Activated CD4-positive, alpha-beta T cell treated with anti-CD3 and anti-CD28 coated beads, Interleukin-2, amount 50 U/mL, for 24 hours (primary cell): ENCODE measurements at places on chromosomes 7 and 10.

GRCh38 chr7:25731068-25731845, 420.7 kb upstream of the NFE2L3 start:
- DNase-seq = no peak

- DNase-seq = no peak
These were observed 41.2 kb upstream of the PLPP4 start for GRCh38 chr10:120415709-120416330.

DNA sequence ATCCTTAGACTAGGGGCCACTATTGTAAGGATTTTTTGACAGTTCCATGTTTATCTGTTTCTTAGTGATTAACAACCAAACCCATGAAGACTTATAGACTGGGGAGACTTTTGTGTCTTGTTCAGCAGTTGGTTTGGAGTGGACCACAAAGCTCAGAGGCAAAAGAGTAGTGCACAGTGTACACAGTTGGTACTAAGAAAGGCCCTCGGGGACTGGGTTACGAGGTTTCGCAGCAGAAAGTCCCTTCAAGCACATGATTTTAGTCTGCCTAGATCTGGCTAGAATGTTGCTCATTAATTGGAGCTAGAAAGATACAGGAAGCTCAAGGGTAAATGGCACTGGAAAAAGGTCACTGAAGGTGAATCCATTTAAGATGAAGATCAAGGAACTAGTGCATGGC, 35.4 kb downstream of the CDK14 start:
- no peak for DNase-seq

- no peak for DNase-seq
These were observed 982.4 kb upstream of the LRRTM3 start for GRCh38 chr10:65943451-65943850.

DNA sequence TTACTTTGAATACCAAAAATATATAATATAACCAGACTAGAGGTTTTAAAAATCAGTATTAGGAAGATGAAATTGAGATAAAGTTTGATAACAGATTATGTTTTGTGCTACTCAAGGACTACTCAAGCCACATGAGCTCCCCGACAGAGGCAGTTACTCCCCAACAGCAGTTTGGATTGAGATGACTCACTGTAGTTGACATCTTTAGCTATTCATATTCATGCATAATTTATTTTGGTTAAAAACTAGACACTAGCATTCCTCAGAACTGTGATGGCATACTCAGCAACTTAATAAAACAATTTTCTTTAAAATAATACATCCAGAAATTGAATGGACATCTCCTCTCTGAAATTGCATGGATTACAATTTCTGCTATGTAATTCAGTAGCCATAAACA, 19.6 kb downstream of the PCLO start:
- no peak for DNase-seq

DNA sequence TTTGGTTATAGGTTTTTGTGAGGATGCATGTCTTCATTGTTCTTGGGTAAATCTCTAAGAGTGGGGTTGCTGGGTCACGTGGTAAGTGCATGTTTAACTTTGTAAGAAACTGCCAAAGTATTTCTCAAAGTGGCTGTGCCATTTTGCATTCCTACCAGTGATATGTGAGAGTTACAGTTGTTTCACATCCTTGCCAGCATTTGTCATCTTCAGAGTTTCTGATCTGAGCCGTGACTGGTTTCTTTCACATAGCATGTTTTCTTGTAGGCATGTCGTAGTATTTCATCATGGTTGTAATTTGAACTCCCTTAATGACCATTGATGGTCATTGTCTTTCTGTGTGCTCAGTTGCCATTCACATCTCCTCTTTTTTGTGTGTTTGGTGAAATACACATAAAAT, 286.0 kb downstream of the RNLS start:
- DNase-seq = no peak

DNA sequence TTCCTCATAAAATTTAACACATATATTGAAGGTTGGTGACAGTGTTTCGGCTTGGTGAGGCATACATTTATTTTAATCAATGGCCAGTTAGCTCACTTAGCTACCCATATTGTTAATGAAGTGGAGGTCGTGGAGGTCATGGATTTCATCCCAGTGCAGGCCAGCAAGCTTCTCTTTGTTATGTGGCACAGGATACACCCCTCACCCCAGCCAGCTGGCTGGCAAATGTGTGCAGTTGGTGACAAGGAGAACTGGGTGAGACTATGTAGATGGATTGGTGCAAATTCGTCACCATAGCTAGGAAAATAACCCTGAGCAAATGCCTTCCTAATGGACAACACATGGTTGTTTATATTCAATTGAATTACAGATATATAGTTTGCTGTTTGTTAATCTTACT, 50.5 kb upstream of the FOXP2 start:
- DNase-seq = no peak

- no peak for DNase-seq
These were observed 63.5 kb upstream of the LRRN3 start for GRCh38 chr7:111027396-111027795.

GRCh38 chr10:108090476-108091215, 926.1 kb upstream of the SORCS1 start:
- no peak for DNase-seq

DNA sequence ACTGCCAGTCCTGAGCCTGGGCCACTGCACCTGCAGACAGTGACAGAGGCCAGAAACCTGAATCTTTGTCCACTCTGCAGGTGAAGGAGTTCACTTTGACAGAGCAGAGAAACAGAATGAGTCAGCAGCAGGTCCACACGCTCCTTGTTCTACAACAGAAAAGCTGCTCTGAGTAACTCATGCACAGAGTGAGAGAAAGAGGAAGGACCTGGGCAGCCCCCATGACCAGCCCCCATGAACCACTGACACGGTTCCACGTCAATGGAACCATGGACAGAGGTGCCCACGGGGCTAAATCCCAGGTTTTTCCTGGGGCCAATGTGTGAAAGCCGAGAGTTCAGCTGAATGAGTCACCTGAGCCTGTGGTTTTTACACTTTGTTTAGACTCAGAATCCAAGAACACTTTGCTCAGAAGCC, 40.8 kb upstream of the CTBP2 start:
- no peak for DNase-seq

- no peak for DNase-seq
These were observed 45.8 kb upstream of the INSIG1 start for GRCh38 chr7:155251831-155252230.

DNA sequence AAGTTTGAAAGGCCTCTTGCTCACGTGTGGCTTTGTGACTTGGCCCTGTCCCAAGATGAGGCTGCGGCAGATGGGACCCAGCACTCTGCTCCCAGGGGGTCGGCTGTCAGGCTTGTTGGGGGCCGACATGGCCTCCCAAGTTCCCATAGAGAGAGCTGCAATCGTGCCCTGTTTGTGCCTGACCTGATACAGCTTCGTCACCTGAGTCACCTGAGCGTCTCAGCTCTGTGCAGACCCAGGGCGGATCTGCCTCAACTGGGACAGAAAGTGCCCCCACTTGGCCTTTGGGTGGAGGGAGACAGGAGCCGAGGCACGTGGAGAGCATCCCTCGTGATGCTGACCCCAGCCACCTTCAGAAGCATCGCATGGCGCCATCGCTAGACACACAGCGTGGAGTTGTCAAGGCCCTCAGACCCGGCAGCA, 21.7 kb downstream of the PAPOLB start:
- DNase-seq = no peak

DNA sequence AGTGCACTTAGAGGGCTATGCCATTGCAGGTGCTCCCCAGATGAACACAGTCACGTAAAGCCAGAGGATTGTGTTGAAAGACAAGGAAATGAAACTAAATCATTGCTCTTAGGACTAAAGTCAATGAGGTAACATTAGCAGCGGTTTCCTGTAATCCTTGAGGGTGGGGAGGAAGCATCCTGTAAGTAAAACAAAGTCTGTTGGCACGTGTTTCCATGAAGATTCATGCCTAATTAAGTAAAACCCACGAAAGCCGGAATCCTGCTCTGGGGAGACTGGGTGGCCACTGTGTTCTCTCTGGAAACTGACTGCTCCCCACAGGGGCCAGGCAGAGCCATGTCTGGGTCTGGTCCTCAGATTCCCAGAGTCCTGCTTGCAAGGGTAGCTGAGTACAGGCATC, 18.3 kb downstream of the STEAP1B start:
- DNase-seq = no peak

GRCh38 chr10:110717781-110718589, 73.8 kb downstream of the RBM20 start:
- no peak for DNase-seq

- no peak for DNase-seq
These were observed 607 bp upstream of the GGCT start for GRCh38 chr7:30505174-30505697.

GRCh38 chr7:37362802-37363201, 85.9 kb downstream of the ELMO1 start:
- no peak for DNase-seq

GRCh38 chr7:51315393-51316261, 982 bp downstream of the COBL start:
- no peak for DNase-seq

- no peak for DNase-seq
These were observed 48.5 kb upstream of the BHLHA15 start for GRCh38 chr7:98162758-98163157.

- no peak for DNase-seq
These were observed 987.9 kb downstream of the CCSER2 start for GRCh38 chr10:85316276-85316675.

DNA sequence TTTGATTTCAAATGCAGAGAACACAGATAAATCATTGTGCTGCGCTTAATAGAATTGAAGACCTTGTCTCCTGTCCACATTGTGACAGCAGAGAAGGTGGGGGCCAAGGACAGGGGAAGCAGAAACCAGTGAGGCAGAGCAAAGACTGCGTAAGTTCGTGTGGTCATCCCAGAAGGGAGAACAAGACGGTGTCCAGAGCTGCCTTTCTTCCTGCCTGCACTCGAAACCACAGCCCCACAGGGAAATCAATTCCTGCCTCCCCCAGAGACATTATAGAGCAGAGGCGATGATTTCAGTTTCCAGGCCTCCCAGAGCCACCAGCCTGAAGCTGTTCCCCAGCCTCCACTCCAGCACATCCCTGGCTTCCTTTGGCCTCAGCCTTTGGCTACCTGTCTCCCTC, 39.7 kb upstream of the UCN3 start:
- DNase-seq = no peak
